ENCODE measurements at places on chromosomes 7 and 10.

GRCh38 chr7:30923774-30924413, 12.2 kb downstream of the AQP1 start:
- no peak for DNase-seq

DNA sequence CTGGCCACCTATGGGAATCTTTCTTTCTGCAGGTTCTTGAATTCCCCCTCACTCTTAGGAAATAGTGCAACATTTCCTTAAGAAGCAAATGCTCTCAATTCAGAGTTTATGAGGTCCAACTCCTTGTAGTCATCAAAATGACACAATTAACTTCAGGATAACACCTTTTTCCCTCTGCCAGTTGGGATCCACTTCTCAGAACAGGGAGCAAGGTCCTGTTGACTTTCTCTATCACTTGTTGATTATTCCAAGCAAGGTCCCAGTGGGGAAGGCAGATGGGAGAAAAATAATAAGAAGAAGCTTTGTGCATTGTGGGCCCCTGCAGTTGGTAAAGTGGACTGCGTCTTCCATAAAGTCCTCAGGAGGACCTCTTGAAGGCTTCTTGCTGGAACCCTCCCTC, 315.6 kb upstream of the NPSR1 start:
- no peak for DNase-seq

- DNase-seq: peak; percentile 18
Measured at GRCh38 chr10:123007558-123008354, 839 bp downstream of the IKZF5 start.

- no peak for DNase-seq
Measured at GRCh38 chr10:3395041-3395440, 222.5 kb upstream of the PITRM1 start.

DNA sequence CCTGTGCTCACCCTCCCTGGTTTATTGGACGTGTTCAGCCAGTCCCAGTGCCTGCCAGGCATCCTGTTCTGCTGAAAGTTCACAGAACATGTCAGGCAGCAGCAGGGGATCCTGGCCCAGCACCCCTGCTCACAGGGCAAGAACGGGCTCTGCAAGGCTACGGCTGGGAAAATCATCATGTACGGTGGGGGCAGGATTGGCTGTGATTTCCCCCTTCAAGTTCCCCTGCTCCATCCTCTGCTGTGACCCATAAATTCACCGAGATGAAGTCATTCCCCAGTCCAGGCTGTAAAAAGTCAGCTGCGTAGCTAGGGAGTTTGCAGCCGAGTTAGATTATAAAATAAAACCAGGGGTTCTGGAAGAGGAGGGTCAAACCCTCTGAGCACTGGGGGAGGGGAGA, 484.1 kb upstream of the ZMIZ1 start:
- DNase-seq: no peak

DNA sequence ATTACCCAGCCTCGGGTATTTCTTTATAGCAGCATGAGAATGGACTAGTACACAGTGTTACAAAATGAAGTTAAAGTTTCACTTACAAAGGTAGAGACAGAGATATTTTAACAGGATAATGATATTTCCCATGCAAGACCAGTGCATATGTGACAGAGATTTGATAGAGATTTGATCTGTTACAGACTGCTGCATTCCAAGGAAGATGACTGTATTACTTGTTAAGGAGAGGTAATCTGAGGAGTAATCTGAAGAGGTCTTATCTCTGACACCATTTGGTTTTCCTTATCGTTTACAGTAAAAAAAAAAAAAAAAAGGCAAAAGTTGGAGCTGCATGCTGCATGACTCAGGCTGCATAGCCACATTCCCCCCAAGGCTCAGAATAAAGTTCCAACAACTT, 289.6 kb downstream of the POM121L12 start:
- DNase-seq: no peak

- no peak for DNase-seq
Measured at GRCh38 chr7:36607721-36608095, 116.6 kb downstream of the AOAH start.

- DNase-seq: peak; percentile 46
Measured at GRCh38 chr10:92690211-92690914, 608 bp downstream of the HHEX start.

- DNase-seq: no peak
Measured at GRCh38 chr10:122018951-122019413, 30.0 kb downstream of the TACC2 start.

DNA sequence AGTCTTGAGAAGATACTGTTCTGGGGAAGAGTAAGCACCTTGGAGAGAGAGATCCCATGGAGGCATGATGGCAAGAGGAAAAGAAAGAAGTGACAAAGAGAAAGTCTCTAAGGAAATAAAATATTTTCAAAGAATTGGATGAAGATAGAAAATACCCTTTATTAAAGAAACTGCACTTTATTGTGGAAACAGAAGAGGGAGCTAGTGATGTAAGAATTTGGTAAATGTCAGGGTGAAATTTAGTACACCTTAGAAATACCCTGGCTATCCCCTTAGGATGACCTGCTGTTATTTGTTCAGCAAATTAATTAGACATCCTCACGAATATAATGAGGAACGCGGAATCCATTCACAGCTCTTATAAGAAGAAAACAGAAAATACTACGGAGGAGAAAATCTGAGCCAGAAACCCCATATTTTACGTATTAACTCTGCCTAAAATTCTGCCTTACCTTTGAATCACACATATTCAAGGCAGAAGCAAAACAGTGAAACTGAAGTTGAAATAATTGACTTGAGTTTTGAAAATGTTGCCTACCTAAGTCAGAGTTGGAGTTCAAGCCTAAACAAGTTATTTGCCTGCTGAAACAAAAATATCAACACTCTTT, 90.7 kb downstream of the TFPI2 start:
- DNase-seq: no peak
